Activated naive CD4-positive, alpha-beta T cell (primary cell): ENCODE measurements at places on chromosomes 12 and 14.

DNA sequence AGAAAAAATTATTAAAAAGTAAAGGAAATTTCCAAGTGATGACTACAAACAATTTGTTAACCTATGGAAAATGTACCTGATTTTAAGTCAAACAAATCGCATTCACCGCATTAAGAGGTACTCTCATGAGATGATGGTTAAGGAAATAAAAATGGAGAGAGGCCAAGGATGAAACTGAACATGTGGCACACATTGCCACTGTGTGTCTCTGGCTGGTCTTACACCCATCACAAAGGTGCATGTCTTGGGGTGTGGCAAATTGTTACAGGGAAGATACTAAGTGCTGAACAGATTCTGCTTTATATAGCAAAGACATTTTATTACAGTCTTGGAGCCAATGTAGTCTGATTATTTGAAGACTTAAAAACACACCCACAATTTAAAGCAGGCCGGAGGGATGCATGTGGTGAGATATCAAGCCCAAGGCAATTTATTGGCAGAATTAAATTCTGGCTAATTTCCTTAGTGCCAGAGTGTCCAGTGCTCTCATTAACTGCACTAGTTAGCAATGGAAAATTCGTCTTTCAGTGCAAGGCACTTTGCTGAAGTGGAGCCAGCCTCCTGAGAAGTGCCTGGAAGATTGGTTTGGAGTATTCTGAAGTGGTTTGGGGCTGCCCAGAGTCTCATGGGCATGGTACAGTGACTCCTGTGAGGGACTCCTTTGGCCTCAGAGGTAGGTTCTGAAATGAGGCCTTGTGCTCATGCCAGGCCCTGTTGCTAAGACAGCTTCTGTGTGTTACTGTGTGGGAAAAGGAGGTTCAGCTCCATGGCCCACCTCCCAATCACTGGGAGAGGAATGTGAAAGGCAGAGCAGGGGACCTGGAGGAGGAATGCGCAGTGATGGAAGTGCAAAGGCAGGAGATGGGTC is 166.9 kb downstream of the BRMS1L start:
- no peak for DNase-seq

GRCh38 chr14:90381011-90381786 is 15.6 kb upstream of the CALM1 start:
- DNase-seq: no peak

- DNase-seq: no peak
Observed at GRCh38 chr12:28603801-28604200, 413.5 kb downstream of the CCDC91 start.

GRCh38 chr14:93857081-93857480 is 68.8 kb upstream of the PRIMA1 start:
- DNase-seq: no peak

DNA sequence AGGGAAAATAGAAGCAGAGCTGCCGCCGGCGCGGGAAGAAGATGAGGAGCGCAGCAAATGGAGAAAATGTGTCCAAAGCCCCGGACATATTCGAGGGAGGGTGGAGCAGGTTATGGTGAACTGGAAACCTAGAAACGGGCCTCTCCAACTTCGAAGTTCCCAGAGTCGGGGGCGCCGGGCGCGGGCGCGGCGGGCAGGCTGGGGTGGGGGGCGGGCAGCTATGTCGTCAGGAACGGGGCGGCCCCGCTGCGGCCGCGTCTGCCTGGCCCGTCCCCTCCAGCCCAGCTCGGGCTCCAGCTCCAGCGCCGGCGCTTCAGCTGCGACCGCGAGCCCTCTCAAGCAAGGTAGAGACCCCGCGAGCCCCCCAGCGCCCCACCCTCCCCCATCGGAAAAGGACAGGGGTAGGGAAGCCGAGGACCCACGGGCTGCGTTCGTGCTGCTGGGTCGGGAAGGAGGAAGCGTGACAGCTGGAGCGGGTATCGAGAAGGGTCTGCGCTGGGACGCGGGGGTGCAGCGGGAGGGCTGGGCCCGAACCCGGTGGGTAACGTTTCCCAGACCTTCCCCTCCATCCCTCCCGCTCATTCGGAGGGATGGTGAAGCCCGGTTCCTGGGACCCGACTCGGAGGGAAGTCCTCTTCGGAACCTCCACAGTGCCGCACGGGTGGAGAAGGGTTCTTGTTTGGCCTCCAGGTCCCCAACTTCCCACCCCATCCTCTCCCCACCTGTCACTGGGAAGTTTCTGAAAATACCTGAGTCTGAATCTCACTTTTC is 1.0 kb downstream of the DGKA start:
- DNase-seq: no peak

DNA sequence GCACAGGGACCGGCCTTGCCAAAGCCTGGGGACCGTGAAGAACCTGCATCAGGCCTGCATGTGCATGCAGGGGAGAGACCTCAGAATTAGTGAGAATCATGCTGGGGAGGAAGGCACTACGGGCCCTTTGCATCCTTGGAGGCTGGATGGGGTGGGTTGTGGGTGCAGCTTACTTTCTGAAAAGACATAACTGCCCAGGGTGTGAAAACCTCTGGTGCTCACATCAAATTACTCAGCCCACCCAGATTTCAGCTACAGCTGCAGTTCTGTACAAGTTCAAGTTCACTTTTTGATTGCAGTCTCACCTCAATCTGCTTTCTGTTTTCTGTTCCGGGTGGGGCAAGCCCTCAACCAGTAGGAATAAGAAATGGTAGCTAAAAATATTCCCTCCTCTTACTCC is 130.6 kb downstream of the SLC15A4 start:
- no peak for DNase-seq

- no peak for DNase-seq
Observed at GRCh38 chr12:108447168-108447832, 67.8 kb upstream of the FICD start.

DNA sequence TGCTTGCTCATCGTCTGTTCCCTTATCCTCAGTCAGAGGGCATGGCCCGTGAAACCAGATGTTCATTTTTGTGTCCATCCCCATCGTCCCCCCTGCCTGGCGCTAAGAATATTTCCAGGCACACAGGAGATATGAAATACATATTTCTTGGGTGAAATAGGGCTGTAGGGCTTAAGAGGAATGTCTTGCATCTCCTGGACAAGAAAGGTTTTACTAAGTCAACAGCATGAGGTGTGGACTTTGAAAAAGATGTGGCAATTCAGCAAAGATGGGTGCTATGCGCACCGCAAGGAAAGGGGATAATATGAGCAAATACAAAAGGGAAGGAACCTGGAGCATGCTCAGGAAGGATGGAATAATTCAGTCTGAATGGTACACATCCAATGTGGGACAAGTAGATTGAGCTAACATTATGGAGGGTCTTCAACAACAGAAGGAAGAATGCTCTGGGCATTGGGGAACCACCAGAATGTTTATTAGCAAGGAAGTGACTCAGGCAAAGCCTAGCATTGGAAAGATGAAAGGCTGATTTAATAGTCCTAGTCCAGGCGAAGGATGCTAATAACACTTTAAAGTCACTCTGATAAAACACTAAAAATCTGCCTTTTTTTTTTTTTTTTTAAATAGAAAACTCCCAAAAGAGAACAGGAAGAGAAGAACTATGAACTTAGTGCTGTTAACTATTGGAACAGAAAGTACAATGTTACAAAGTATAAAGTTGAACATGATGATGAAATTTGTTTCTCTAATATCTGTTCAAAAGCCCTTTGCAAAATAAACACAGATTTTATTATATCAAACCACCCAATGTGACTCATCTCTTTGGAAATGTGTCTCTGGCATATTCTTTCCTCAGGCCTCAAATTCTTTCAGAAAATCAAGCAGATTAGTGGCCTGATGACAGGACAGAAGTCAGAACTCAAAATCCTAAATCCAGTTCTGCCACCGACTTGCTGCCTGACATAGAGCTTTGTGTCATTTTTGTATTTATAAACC is 449.5 kb downstream of the BCAT1 start:
- DNase-seq: no peak

- no peak for DNase-seq
Observed at GRCh38 chr12:67137256-67137655, 131.9 kb upstream of the CAND1 start.

GRCh38 chr12:20370866-20371519 is 2.7 kb downstream of the PDE3A start:
- no peak for DNase-seq

GRCh38 chr14:105387530-105387922 is 10.8 kb upstream of the TEX22 start:
- DNase-seq: no peak

- DNase-seq: no peak
Observed at GRCh38 chr14:59254146-59254910, 65.9 kb downstream of the DAAM1 start.

DNA sequence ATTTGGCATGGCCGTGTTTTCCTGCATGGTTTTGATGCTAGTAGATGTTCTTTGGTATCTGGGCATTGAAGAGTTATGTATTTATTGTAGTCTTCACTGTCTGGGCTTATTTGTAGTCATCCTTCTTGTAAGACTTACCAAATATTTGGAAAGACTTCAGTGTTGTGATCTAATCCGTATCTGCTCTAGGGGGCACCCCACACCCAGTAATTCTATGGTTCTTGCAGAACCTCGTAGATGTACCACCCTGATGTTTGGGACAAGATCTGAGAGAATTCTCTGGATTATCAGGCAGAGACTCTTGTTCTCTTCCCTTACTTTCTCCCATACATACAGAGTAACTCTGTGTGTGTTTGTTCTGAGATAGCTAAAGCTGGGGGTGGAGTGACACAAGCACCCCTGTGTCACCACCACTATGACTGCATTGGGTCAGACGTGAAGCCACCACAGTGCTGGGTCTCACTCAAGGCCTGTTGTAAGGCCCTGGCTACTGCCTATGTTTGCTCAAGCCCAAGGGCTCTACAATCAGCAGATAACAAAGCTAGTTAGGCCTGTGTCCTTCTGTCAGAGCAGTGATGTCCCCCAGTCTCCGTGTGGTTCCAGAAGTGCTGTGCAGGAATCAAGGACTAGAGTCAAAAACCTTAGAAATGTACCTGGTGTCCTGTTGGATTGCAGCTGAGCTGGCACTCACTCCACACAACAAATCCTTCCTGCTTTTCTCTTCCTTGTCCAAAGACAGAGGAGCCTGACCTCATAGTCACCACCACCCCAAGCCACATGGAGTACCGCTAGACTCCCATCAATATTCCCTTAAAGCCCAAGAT is 9.6 kb downstream of the RDH16 start:
- DNase-seq: no peak

GRCh38 chr12:32102234-32102633 is 4.4 kb upstream of the BICD1 start:
- DNase-seq: no peak

GRCh38 chr12:52542157-52542556 is 10.8 kb downstream of the KRT71 start:
- DNase-seq: no peak

- DNase-seq: no peak
Observed at GRCh38 chr14:85409481-85410210, 120.3 kb upstream of the FLRT2 start.

DNA sequence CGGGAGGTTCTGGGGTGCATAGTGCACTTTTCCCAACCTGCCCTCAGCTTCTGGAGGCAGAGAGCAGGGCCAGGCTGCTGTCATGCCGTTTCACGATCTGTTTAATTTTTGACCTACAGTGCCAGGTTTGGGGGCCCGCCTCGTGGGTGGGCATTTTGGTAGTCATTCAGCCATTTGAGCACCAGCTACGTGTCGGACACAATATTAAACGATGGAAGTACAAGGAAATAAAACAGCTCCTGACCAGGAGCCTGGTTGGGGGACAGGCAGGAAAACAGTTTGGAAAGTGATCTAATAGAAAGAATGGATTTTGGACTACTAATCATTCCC is 708 bp downstream of the FNTB start:
- no peak for DNase-seq

- DNase-seq: no peak
Observed at GRCh38 chr14:32372154-32372553, 43.1 kb downstream of the AKAP6 start.

DNA sequence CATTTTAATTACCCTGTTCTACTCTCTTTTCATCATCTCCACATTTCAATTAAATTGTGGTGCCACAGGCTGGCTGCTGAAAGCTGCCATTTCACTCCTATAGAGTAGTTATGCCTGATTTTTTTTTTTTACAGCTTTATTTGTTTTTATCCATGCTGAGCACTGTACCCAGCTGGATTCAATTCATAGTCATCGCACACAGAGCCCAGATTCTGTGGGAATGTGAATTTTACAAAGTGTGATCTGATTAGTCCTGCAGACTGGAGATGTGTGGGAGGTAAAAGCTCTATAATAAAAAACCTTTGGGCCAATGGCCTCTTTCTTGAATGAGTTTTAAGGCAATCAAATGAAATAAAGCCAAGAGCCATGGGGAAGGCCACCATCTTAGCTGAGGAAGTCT is 190.2 kb downstream of the ANO4 start:
- DNase-seq: no peak

- DNase-seq: no peak
Observed at GRCh38 chr14:103225062-103225461, 101.8 kb downstream of the TNFAIP2 start.

DNA sequence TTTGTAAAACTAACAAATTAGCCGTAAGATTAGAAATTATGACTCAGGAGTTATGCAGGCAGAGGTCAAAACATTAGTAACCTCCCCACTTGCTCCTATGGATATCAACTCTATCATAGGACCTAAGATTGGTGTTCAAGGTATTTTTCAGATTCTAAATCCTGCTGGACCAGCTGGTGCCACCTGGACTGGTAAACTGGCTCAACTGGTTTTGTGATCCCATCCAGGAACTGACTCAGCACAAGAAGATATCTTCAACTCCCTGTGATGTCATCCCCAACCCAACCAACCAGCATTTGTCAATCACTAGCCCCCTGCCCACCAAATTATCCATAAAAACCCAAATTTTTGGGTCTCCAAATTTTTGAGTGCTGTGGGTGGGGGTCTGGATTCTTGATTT is 98.1 kb upstream of the OR4E1 start:
- no peak for DNase-seq

GRCh38 chr14:99995700-99996356 is 69.4 kb upstream of the EVL start:
- DNase-seq: no peak

GRCh38 chr14:99511421-99512109 is 30.4 kb downstream of the CCNK start:
- no peak for DNase-seq

DNA sequence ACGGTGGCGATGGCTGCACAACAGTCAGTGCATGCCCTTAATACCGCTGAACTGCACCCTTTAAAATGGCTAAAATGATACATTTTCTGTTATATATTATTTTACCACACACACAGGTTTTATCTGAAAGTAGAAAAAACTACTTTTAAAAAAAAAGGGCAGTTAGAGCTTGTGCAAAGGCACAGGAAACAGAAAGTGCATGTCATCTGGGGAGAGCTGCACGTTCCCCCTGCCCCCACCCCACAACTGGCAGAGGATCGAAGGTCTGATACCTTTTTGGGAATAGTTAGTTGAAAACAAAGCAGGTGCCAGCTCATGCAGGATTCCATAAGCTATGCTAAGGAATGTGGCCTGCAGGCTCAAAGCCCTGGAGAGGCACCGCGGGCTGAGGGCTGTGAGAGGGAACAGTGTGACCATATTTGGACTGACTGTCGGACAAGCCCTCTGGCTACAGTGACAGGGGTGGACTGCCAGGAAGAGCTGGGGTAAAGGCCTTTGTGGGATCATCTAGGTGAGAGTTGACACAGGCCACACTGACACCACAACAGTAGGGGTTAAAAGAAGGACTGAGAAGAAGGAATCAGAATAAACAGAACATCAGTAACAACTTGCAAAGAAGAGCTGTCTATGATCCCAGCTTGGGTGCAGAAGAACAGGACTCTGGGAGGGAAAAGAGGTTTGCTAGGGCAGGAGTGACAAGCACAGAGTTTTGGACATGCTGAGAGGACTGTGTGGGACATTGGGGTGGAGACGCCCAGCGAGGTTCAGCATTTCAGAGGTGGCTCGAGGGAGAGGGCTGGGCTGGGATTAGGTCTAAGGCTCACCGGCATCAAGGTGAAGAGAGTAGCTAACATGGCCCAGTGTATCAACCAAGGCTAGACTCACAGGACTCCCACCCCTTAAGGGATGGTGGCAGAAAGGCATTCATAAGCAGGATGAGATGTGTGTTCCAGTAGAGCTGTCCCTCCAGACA is 54.6 kb downstream of the ACTN1 start:
- DNase-seq: no peak
